ENCODE measurements at places on chromosomes 12 and 14.
A peak's percentile ranks its signal among the peaks of the same experiment; 100 is the strongest.

DNA sequence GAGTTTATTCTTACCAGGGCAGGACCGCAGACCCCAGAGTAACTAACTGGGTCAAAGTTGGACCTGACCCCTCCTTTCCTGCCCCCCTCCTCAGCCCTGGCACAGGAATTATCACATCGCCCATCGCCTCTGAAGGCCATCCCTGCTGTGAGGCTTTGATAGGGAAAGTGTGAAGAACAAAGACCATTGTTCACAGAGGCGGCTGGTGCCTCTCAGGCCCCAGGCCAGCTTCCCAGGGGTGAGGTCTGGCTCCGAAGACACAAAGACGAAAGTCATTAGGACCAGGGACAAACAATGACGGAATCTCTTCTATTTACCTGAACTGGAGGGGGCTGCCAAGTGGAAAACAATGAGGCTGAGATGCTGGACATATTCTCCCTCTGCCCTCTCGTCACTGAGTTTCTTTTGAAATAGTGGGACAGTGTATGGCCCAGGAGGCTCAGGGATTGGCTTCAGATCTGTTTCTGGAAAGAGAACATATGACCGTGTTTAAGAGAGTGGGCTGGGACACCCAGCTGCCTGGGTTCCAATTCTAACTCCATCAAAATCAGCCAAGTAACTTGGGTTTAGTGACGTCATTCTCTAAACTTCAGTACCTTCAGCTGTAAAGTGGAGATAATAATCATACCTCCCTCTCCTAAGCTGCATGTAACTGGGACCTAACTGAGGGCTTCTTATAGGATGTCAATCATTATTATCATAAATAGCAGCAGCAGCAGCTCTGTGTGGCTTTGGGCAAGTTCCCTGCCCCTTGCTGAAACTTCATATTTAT, 769.4 kb downstream of the MED13L start:
- DNase-seq: peak; percentile 23

GRCh38 chr12:121653999-121654398, 15.5 kb downstream of the MORN3 start:
- no peak for DNase-seq

DNA sequence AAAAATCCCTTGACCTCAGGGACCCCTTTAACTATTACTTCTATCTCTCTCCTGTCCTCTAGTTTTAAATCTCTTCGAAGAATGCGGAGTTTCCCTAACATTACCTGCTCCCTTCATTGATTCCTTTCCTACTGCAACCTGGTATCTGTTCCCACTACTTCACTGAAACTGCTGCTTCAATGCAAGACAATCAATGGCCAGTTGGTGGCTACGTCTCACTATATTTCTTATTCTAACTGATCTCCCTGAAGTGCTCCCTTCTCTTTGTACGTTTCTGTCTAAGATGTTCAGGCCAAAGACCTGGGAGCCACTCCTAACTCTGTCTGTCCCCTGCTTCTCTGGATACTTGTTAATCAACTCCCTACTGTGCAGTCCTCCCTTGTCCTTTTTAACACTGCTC, 10.3 kb upstream of the KCNA1 start:
- DNase-seq: no peak

DNA sequence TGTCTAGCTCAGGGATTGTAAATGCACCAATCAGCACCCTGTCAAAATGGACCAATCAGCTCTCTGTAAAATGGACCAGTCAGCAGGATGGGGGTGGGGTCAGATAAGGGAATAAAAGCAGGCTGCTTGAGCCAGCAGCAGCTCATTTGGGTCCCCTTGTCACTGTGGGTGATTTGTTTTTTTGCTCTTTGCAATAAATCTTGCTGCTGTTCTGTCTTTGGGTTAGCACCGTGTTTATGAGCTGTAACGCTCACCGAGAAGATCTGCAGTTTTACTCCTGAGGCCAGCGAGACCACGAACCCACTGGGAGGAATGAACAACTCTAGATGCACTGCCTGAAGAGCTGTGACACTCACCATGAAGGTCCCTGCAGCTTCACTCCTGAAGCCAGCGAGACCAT, 134.1 kb upstream of the LMNTD1 start:
- no peak for DNase-seq

- DNase-seq: no peak
These were observed 45.0 kb downstream of the TRAFD1 start for GRCh38 chr12:112170376-112170775.
